ENCODE measurements at places on chromosomes 11 and 22.

DNA sequence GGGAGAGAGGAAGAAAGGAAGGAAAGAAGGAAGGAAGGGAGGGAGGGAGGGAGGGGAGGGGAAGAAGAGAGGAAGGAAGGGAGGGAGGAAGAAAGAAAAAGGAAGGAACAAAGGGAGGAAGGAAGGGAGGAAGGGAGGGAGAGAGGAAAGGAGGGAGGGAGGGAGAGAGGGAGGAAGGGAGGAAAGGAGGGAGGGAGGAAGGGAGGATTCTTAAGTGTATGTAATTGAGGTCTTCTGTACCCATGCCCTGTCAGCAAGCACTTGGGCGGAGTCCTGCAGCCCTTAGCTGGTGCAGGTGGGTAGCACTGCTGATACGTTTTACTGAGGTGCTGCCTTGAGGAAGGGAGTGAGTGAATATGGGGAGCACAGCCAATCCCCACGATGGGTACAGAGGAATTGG is 56.9 kb upstream of the RASD2 start:
- DNase-seq, result no peak

DNA sequence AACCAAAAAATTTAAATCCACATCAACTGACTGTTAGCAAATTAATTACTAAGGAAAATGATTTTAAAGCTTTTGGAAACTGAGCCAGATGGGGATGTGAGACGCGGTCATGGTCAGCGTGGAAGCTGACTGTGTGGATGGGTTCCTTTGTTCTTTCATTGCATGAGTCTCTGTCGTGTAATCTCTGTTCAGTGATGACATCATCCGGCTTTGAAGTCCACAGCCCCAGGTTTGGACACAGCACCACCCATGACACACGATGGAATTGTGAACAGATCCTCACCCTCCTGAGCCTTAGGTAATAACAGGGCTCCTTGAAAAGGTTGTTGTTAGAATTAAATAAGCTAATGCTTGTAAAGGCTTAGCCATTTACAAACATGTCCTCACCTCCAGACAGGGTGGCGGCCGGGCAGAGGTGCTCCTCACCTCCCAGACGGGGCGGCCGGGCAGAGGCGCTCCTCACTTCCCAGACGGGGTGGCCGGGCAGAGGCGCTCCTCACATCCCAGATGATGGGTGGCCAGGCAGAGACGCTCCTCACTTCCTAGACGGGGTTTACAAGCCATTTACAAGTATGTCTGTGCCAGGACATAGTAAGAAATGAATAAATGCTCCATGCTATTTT is 677.3 kb downstream of the TBC1D22A start:
- DNase-seq, result no peak

GRCh38 chr11:46075928-46076327 is 45.3 kb downstream of the PHF21A start:
- no peak for DNase-seq

DNA sequence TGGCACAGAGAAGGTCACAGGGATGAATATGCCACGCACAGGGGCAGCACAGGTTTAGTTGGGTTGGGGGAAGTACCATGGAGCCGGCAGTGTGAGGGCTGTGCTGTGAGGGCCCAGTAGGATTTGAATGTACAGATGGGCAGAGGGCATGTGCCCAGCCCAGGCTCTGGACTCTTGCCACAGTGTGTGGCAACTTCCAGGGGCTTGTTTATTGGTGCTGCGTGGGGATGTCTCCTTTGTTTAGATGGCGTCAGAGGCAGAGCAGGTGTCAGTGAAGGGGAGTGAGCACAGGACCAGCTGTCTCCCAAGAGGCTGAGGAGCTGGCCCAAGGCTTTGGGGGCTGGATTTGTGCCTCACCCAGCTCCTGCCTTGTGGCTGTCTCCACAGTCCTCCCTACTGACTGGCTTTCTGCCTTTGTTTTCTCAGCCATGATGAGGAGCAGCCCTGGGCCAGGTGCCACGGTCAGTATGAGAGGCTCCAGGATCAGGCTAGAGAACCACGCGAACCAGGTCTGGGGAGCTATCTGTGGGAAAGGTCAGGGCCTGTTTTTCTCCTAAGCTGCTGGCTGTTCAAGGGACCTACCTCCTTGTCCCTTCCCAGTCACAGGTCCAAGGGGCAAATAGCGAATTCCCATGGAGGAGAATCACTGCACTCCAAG is 21.9 kb downstream of the SUN2 start:
- no peak for DNase-seq

DNA sequence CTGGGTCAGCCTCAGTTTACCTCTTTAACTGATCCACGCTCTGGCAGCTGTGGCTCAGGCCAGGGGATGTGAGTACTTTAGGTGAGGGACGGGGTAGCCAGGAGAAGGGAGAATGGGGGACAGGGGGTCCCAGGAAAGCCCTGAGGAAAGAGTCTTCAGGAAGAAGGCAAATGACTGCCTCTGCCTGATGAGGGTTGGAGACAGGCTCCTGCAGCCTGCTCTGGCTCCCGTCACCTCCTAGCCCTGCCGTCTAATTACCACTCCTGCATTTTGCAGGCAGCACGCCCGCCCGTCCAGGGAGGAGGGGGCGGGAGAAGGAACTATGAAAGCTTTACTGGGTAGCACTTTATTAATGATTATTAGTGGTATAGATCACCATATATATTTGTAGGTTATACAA is 116.6 kb downstream of the CEP164 start:
- DNase-seq, result no peak

- DNase-seq, result no peak
These were observed 65.0 kb upstream of the POU2AF1 start for GRCh38 chr11:111444040-111444439.

Data from endodermal cell (in vitro differentiated cells).